ENCODE measurements at places on chromosomes 3 and 15. TPM values are rescaled to one million over a fixed set of nuclear protein-coding genes. Genes with fewer than 3 reads are reported as not detected.
A peak's percentile ranks its signal among the peaks of the same experiment; 100 is the strongest.

DNA sequence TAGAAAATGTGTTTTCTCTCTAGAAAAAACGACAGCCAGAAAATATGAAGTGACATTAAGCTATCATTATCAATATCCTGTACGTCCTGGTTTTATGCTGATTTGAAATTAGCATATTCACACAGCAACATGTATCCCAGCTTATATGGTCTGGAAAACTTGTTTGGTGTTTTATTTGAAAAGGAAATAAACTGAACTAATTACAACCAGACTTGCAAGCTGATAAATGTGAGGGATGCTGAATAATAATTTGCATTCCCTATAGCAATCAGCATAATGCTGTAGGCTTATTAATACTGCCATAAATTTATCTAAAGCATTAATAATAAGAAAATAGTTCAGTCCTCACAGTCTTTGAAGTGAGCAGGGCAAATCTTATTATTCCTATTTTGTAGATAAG is 336.9 kb upstream of the UMPS start:
- no peak for DNase-seq

DNA sequence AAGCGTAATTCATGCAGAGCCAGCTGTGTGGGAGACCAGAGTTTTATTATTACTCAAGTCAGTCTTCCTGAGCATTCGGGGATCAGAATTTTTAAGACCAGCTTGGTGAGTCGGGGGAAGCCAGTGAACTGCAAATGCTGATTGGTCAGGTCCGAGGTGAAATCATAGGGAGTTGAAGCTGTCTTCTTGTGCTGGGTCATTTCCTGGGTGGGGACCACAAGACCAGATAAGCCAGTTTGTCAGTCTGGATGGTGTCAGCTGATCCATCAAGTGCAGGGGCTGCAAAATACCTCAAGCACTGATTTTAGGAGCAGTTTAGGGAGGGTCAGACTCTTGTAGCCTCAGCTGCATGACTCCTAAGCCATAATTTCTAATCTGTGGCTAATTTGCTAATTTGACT is 228.1 kb upstream of the ATP10A start:
- DNase-seq = no peak

GRCh38 chr15:68332266-68332665 is 54.7 kb downstream of the FEM1B start:
- no peak for DNase-seq

CALML4 gene
- total RNA-seq = 0.97 TPM

- no peak for DNase-seq
These were observed 149.3 kb upstream of the CTDSPL start for GRCh38 chr3:37712421-37712820.

DNA sequence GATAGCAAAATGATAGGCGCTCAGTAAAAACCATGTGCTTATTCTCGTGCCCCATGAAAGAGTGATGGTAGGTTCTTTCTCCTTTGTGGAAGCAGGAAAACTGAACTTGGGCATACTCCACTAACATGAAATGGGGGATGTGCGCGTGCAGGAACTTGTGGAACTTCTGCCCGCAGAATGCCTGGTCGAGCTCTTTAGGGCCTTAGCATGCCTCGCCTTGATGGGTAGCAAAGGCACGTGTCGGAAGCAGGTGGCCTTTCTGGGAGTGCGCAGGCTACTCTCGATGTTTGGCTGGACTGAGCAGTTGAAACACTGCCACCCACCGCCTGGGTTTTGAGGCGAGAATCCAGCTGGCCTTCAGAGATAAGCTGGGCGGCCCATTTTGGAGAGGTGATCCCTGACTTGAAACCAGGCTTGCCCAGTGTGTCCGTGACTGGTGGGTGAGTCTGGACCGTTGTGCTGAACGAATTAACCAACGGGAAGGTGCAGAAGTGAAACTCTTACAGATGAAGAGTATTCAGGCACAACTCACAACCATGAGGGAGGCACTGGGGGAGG is 842 bp downstream of the PCCB start:
- DNase-seq = peak; percentile 73

DNA sequence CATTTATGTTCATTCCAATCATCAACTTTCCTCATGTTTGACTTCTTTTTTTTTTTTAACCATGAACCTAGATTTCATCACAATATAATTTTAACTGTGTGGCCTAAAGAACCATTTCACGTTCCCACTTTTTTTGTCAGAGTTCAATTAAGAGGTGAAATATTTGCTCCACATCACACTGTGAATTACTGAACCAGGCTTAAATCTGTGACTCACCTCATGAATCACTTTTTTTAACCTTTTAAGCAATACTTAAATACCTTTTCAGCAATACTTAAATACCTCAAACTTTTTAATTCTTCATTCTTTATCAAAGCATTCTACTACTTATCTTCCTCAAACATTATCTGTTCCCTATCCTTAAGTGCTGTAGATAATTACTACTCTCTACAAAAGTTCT is 137.6 kb downstream of the SI start:
- no peak for DNase-seq

FILIP1L gene
- 39.3 TPM for total RNA-seq

DNA sequence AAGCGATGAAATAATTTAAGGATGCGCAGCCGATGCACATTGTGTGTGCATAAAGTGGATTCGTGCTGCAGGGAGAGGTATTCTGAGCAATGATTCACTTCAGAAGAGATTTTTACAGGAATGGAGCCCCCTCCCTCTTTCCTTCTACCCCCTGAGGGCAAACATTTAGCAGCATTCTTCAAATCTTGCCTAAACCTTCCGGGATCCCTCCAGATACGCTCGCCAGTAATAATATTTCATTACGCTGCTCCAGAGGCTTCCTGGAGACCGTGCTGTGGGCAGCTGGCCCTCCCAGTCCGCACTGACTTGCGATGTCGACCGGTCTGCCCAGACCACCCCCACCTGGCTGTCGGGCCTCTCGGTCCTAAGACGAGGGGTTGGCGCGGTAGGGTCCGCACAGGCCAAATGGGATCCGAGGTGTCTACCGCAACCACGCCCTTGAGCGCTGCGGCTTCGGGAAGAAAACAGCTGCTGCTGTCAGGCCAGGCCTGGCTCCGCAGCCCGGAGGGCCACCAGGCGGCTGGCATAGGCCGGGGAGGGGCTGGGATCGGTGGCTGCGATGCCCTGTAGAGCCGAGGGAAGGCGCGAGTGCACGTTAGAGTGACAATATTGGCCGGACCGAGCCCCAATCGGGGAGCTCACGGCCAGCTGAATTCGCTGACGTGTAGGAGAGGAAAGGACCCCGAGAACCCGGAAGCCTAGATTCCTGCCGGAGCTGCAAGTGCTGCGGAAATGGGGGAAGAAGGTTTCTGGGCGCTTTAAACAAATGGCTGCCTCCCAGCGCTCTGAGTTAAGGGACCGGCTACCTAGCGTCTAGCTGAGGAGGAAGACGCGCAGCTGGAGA is 14.3 kb downstream of the ZIC4 start:
- DNase-seq = no peak

HRG gene
- not detected for total RNA-seq

ACTC1 gene
- total RNA-seq = 12,822 TPM

- DNase-seq = no peak
These were observed 93.8 kb downstream of the SMAD6 start for GRCh38 chr15:66795851-66796250.

- DNase-seq = no peak
These were observed 4.7 kb downstream of the SEMA3G start for GRCh38 chr3:52440249-52440551.

C3orf62 gene
- total RNA-seq = 2.6 TPM

DNA sequence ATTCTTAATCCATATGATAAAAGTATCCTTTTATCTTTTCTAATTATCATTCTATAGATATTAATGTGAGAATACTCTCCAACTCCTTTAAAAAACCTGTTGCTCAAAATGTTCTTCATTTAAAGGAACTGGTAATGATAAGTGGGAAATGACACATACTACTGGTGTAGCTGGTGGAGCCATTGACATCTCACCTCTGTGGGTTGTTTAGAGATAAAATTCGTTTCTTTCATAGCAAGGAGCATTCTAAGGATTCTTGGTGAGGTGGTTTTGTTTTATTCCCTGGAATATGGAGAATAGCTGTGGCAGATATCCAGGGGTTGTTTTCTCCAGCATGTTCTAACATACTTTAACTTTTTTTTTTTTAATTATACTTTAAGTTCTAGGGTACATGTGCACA is 299.8 kb upstream of the THBS1 start:
- DNase-seq = no peak

- no peak for DNase-seq
These were observed 108.4 kb downstream of the SHQ1 start for GRCh38 chr3:72739531-72740466.

DNA sequence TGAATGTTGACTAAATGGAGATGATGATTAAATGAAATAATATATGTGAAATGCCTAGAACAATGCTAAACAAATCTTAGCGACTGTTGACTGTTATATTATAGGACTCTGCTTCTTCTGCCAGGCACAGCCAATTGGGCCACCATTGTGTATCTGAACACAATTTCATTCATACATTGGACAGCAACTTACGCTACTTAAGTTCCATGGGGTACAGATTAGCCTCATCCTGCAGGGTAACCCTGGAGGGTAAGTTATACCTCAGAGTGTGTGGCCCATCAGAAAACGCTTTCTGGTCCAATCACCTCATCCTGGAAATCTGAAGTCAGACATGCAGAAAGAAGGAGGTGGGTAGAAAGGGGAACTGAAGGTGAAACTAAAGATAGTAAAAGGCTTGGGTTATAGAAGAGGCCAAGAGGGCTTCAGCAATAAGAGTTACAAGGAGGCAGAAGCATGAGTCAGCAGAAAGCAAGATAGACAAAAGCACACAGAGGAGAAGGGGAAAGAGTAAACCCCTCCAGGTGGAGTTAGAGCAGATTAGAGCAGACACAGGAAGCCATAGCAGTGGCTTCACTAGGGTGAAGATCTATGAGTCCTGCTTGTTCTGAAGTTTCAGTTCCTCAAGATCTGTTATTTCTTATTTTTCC is 119.3 kb upstream of the SLC24A5 start:
- no peak for DNase-seq
